Esophagus squamous epithelium (tissue), 5 donors: ENCODE measurements at places on chromosomes 2 and 18. TPM values are rescaled to one million over a fixed set of nuclear protein-coding genes. Genes with fewer than 3 reads are reported as not detected.

Gene TTN
- 3.1 TPM for total RNA-seq

Gene STK39
- 17.4 TPM for total RNA-seq

Gene PLCL1
- total RNA-seq = 2.0 TPM

Gene ALK
- not detected for total RNA-seq

Gene NXPH2
- not detected for total RNA-seq
